Lower lobe of right lung (tissue), 2 donors: ENCODE measurements at places on chromosomes 6 and 20.

DNA sequence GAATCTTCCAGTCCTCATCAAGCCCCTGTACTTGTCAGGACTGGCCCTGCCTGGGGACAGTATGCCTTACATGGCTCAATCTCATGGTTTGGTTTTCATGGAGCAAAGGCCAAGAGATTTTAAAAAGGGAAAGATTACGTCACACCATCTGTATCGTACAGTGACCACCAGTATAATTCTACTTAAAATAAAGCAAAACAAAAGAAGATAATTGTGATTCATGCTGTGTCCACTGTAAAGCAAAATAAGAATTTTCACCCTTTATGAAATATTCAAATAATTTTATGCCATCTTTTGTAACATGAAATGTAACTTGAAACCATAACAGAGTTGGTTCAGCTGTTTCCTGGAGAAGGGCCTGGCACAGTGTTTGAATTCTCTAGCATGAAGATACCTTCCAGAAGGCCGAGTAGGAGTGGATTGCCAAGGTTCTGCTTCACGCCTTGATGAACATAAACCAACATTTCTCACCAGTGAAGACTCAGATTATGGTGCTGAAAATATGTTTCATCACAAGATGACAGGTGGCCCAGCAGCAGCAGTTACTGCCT, 486.5 kb downstream of the RFPL4B start:
- DNase-seq = no peak

DNA sequence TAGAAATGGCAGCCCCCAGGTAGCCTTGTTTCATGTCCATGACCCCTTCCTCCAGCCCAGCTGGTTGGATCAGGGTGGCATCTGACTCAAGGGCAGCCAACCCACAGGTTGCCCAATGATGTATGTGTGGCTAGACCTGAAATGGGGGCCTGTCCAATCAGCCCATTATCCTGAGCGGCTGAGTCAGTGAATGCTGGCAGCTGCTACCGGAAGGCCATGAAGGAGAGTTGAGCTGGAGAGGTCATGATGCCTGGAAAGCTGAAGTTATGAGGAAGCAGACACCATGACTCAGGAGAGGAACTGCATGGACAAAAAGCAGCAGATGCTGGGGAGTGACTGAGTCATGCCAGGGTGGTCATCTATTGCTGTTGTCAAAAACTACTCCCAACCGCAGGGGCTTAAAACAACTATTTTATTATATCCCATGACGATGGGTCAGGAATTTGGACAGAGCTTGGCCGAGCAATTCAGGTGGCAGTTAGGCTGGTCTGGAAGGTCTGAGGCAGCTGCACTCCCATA, 67.3 kb downstream of the MDGA1 start:
- no peak for DNase-seq

- peak; percentile 84 for DNase-seq
Observed at GRCh38 chr6:34791701-34792604, at the start of gene BLTP3A. Gene BLTP3A, plus strand, starts transcription at chr6:34792083. Its CDS starts 168 bp downstream, at chr6:34792251.

GRCh38 chr20:1775117-1775516, 117.5 kb upstream of the SIRPG start:
- DNase-seq = no peak

DNA sequence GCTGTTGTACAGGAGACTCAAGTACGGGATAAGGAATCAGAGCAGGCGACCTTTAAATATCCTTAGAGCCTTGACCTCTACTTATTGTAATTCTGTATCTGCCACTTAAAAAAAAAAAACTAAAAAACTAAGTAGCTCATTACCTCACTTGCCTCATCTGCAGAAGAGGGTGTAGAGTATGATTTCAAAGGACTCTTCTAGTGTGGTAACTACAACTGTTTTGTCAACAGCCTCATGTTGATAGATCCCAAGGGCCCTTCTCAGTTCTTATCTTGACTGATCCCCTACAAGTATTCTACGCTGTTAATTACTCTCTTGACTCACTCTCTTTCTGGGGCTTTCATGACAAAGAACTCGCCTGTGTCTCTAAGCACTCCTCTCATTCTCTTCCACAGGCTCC, 16.7 kb upstream of the PDYN start:
- DNase-seq = no peak

GRCh38 chr6:132405143-132405915, 4.1 kb upstream of the MOXD1 start:
- no peak for DNase-seq

GRCh38 chr6:107264357-107264840, 149.1 kb upstream of the BEND3 start:
- DNase-seq = no peak

GRCh38 chr6:53811746-53812145, 16.9 kb downstream of the LRRC1 start:
- DNase-seq = no peak

DNA sequence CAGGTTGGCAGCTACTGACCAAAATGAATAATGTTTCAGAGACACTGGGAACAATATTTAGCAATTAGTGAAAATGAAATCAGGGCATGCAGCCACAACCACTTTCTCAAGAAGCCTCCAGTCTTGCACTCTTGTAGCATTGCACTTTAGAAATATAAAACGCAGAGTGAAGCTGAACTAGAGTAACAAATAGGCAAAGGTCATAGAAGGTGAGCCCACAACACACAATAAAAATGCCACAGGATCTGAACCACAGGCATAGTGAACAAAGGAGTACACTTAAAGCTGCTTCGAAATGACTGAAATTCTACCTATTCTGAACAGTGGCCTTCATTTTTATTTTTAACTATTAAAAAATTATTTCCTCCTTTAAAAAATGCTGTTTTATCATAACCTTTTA, 25.0 kb downstream of the DDO start:
- DNase-seq = no peak

DNA sequence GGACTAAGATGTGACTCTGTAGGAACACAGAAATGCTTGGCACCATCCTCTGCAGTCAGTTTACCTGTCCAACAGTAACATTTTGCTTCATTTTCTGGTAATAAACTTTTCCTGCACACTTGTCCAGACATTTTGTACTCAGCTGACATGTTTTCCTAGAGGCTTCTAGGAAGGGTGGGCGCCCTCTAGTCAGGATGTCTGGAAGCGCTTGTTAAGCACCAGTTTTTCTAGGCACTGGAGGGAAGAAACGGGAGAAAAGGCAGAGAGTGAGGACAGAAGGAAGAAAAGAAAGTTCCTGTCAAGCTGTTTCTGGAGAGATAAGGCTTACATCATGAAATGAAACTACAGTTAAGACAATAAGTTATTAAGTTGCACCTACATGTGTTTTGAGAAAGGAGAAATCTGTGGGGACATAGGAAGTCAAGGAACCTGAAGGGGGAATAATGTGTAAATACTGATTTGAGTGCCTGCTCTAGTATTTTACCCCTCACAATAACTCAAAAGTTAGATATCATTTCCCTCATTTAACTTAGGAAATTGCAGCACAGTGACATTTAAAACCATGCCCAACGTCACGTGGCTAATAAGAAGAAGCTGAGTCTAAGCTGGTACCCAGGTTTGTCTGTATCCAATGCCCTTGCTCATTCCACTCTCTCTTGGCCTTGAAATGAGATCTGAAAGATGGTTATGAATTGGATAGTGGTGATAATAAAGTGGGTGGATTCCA, 42.7 kb upstream of the TNFRSF21 start:
- DNase-seq = no peak

DNA sequence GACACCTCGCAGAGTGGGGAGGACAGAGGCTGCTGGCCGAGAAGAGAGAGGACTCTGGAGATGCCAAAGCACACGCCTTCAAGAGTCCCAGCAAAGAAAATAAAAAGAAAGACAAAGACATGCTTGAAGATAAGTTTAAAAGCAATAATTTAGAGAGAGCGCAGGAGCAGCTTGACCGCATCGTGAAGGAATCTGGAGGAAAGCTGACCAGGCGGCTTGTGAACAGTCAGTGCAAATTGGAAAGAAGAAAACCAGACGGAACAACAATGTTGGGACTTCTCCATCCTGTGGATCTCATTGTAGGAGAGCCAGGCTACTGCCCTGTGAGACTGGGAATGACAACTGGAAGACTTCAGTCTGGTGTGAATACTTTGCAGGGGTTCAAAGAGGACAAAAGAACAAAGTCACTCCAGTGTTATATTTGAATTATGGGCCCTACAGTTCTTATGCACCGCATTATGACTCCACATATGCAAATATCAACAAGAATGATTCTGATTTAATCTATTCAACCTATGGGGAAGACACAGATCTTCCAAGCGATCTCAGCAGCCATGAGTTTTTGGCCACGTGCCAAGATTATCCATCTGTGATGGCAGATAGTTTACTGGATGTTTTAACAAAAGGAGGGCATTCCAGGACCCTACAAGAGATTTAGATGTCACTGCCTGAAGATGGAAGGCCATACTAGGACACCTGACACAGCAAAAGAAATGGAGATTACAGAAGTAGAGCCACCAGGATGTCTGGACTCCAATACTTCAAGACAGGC, 52.2 kb downstream of the REV3L start:
- DNase-seq = no peak

DNA sequence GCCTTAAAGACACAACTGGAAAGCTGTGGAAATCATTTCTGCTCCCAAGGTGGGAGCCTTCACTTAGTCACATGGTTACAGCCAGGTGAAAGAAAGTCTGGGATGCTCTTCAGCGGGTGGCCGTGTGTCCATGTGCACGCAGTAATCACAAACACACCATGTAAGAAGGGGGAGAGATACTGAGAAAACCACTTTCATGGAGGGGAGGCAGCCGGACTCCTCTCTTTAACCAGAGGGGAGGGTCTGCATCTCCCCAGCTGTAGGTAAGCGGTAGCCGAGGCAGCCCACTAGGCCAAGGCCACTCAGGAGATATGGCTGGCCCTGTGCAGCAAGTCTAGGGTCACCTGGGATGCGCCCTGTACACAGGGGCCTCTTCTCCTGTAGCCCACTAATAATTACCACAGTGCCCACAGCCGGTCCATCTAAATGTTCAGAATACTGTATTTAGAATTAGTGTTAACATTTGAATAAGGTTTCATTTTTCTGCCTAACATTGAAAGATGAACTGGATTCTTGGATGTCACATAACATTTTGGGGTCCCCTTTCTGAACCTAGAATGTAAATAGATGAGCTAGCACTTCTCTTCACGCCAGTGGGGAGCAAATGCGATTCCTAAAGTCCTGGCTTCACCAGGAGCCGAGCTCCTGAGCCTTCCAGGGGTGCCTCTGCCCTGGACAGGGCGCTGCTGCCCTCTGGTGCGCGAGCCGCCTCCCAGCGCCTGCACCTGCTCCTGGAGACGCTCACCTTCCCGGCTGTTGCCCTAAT, 15.9 kb downstream of the GPR31 start:
- DNase-seq = peak; percentile 67

DNA sequence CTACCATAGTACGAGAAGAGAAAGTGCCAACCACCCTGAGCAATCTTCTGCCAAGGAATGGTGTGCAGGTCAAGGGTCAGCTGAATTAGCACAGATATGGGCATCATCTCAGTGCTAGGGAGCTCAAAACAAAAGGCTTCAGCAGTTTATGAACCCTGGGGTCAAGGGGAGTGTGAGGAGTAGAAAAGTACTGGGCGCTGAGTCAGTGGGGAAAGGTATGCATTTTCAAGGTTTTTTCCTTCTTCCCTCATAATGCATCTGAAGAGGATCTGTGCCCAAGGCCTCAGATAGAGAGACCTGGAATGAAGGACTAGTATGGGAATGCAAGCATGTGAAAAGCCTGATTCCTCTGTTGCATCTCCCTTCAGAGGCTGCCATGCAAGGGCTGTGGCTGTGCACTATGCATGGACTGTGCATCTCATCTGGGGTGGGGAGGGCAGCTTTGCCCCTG, 81.7 kb downstream of the PERP start:
- no peak for DNase-seq

GRCh38 chr6:43983191-43983590, 144.1 kb downstream of the MRPL14 start:
- no peak for DNase-seq

DNA sequence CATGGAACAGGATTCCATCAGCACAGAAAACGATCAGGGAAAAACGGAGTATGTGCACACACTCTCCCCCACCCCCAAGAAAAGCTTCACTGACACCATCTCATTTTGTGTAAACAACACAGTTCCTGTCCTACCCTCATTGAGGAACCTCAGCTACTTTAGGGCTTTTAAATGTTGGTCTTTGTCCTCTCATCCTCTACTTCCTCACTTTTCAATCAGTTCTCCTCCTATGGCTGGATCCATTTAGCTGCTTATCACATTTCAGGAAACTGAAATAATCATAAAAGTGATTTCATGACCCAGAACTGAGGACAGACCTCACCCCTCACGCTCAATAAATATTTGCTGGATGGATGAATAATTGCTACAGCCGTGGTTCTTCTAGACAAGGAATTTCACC, 33.1 kb upstream of the PNRC1 start:
- DNase-seq = no peak

DNA sequence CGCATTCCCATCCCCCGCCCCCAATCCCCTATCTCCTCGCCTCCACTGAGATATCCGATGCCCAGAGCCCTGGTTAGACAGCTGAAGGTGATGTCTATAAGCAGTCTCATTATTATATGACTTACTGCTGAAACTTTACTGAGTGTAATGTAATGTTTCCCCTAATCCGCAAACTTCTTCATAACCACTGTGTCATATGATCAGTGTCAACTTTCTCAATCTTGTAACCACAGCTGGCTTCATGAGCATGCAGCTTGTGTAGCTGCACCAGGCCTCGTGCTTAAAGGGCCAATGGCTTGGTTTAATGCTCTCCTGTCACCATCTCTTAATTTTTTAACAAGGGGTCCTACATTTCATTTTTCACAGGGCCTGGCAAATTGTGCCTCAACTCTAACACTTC, 8.1 kb downstream of the ASIP start:
- no peak for DNase-seq

- DNase-seq = no peak
Observed at GRCh38 chr6:53180678-53181077, 32.0 kb upstream of the GCM1 start.

DNA sequence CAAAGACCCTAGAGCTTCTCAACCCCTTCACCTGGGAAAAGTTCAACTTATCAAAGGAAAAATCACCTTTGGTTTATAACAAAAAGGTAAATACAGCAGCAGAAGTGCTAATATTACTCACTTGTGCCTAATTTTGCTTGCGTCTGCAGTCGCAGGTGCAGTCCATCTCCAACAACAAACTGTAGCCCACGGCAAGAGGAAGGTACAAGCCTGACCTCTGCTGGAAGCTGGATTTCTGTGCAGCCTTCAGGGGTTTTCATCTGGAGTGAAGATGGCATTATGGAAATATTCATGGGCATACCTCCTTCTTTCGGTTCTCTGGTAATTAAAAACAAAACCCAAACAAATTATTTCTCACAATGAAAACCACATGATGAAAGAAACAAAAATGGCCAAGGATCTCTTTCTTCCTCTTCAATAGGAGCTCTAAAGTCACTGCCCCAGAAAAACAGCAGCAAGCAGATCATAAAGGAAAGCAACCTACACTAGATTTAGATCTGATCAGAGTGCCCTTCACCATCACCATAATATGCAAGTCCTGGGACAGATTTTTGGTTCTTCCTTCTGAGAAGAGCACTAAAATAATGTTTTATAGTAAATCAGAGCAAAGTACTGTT, 7.8 kb downstream of the UBE3D start:
- no peak for DNase-seq

DNA sequence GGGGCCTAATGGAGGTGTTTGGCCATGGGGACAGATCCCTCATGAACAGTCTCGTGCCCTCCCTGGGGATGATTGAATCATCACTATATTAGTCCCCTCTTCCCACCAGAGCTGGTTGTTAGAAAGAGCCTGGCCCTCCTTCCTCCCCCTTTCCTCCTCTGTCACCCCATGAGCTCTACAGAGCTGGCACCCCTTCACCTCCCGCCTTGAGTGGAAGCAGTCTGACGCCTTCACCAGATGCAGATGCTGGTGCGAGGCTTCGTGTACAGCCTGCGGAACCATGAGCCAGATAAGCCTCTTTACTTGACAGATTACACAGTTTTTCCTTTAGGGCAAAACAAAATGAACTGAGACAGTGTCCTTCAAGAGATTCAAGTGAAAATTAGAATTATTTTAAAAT, 74.4 kb upstream of the RIPOR2 start:
- DNase-seq = no peak
